ENCODE measurements at places on chromosomes 5 and 9.
A peak's percentile ranks its signal among the peaks of the same experiment; 100 is the strongest.

- DNase-seq, result no peak
Measured at GRCh38 chr5:139904566-139904815, 108.9 kb downstream of the PSD2 start.

GRCh38 chr5:79349047-79349446 is 113.1 kb downstream of the JMY start:
- DNase-seq, result no peak

GRCh38 chr9:15915711-15916110 is 362.9 kb downstream of the CCDC171 start:
- no peak for DNase-seq

GRCh38 chr5:10632110-10632761 is 68.4 kb downstream of the ANKRD33B start:
- peak; percentile 84 for DNase-seq
